ENCODE measurements at places on chromosomes 3 and 15. TPM values are rescaled to one million over a fixed set of nuclear protein-coding genes. Genes with fewer than 3 reads are reported as not detected.

- no peaks in the 10 kb centered on the region for H3K27me3 ChIP-seq
- H3K27ac ChIP-seq = no peak overlapping the region
- peaks cover 37% of the 10 kb centered on the region for H3K36me3 ChIP-seq
- no peak overlapping the region for H3K4me3 ChIP-seq
- no peak for DNase-seq
These were observed 48.6 kb downstream of the SEMA3G start for GRCh38 chr3:52396011-52396906.

GRCh38 chr3:168622795-168623194 is 527.1 kb upstream of the GOLIM4 start:
- DNase-seq = no peak
- H3K36me3 ChIP-seq = no peaks in the 10 kb centered on the region
- no peak overlapping the region for H3K4me3 ChIP-seq
- no peak overlapping the region for H3K27ac ChIP-seq

GRCh38 chr15:88645171-88646087 is 6.6 kb downstream of the ISG20 start:
- no peaks in the 10 kb centered on the region for H3K27me3 ChIP-seq
- peaks cover 96% of the 10 kb centered on the region for H3K4me1 ChIP-seq
- no peak overlapping the region for H3K4me3 ChIP-seq
- no peak overlapping the region for H3K27ac ChIP-seq
- H3K36me3 ChIP-seq = peaks cover 11% of the 10 kb centered on the region

DNA sequence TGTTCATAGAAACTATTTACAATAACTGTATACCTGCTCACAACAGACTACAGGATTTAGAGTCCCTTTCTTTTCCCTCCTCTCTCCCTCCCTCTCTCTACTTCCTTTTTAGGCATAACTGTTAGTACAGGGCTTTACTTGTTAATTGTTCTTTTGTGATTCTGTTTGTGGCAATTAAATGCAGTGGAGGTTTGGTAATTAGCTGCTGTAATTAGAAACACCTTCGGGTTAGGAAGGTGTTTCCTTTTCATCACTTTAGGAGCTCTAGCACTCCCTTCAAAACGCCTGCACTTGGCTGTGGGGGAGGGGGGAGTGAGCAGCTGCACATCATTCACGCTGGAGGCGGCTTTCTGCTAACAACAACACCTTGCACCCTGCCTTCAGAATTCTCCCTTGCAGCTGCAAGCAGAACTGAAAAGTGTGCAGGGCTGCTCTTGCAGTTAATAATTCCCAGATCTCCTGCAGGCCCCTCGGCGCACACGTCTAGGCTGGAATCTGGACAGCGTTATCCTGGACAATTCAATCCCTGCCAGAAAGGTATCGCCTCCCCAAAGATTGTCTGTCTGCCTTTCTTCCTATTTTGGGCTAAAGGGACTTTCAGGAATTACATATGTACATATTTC is 242.6 kb upstream of the RGMA start:
- no peak for DNase-seq
- peaks cover 30% of the 10 kb centered on the region for H3K27me3 ChIP-seq
- H3K27ac ChIP-seq = no peak overlapping the region
- no peaks in the 10 kb centered on the region for H3K36me3 ChIP-seq
- H3K4me3 ChIP-seq = no peak overlapping the region

DNA sequence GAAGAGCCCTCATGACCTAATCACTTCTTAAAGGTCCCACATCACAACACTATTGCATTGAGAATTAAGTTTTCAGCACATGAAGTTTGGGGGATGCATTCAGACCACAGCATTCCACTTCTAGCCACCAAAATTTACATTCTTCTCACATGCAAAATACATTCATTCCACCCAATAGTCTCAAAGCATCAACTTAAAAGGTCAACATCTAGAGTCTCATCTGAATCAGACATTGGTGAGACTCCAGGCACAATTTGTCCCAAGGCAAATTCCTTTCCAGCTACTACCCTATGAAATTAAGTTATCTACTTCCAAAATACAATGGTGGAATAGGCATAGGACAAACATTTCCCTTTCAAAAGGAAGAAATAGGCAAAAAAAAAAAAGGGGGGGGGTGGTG is 64.9 kb downstream of the PLSCR2 start:
- H3K27me3 ChIP-seq = no peaks in the 10 kb centered on the region
- no peak for DNase-seq
- no peak overlapping the region for H3K4me3 ChIP-seq
- H3K36me3 ChIP-seq = no peaks in the 10 kb centered on the region

- peak; percentile 21 for DNase-seq
- no peaks in the 10 kb centered on the region for H3K36me3 ChIP-seq
- H3K27ac ChIP-seq = peak overlapping the region; percentile 69
- H3K27me3 ChIP-seq = no peaks in the 10 kb centered on the region
These were observed 3.4 kb upstream of the RFTN1 start for GRCh38 chr3:16516695-16517481.

The THRB gene
- total RNA-seq = not detected
